ENCODE measurements at places on chromosomes 2 and 18.

GRCh38 chr2:2600366-2600765 is 269.3 kb upstream of the MYT1L start:
- no peak for DNase-seq

DNA sequence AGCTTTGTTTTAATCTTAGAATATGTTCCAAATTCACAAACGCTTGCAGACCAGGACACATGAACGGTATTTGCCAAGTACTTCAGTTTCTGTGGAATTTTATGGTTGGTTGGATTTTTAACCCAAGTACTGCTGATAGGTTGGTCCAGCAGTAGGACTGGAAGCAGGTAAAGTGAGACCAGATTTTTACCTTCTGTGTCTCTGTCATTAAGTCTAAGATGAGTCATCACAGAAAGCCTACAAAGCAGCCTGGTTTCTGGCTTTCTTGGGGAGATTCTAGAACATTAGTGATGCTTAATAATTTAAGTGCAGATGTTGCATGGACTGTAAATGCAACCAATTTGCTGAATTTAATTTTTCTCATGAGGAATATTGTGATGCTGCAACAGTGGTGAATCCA is 100.5 kb downstream of the SCG2 start:
- no peak for DNase-seq

- peak; percentile 48 for DNase-seq
These were observed 24.6 kb downstream of the DYTN start for GRCh38 chr2:206693399-206694137.

DNA sequence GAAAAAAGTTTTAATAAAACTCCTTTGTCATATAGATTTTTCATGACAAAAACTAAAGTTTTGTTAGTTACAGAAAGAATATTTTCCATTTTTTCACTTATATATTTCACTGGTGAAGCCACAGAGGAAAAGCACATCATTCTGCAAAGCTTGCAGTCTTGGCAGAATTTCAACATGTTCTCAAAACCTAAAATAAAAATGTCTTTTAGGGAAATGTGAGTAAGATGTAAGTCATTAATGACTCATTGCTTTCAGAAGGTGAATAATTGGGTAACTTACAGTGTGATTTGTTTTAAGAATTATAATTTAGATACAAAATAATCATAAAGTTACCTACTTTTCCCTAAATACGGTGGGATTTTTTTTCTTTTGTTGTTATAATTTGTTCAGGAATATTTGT is 43.4 kb upstream of the TNFRSF11A start:
- DNase-seq, result peak; percentile 80

DNA sequence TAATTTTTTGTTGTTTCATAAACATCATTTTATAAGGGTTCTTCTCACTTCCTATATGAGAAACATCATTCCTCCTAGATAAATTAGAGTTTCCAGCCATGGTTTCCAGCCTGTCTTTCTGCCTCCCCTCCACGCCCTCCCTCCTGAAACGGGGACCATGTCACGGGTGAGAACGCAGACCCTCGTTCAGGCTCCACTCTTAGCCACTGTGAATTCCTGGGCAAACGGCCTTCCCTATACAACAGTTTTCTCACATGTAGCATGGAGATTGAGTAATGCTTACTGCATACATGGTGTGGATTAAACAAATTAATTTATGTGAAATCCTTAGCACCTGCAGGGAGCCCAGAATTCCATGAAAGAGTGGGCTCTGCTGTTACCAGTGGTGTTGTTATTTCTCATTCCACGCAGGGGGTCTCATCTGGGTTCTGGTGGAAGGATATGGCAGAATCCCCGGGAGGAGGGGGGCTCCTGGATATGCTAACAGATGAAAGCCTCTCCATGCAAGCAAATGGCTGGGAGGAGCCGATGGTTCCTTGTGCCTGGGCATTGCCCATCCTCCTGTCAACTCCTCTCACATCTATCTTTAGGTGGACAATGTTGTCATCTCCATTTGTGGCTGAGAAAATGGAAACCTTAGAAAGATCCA is 54.0 kb upstream of the TWIST2 start:
- no peak for DNase-seq

DNA sequence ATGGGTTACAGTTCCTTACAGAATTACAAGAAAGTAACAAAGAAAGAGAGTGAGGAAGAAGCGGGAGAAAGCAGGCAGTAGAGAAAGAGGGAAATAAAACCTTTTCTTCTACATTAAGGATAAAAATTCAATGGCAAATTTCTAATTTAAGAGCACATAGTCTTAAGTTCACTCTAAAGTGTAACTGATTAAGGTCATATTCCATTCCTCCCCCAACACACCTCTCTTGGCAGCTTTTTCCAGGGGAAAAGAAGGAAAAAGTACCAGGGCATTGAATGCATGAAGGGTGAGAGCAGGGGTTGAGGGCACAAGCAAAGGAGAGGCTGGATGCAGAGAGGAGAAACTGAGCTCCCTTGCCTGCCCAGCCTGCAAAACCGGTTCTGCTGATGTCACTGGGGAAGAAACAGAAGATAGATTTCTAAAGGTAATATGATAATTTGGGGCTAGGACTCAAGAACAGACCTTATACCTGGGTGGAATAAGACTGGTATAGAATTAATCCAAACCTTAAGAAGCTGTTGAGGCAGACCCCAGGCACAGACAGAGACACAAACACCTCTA is 4.6 kb downstream of the ACMSD start:
- DNase-seq, result no peak

DNA sequence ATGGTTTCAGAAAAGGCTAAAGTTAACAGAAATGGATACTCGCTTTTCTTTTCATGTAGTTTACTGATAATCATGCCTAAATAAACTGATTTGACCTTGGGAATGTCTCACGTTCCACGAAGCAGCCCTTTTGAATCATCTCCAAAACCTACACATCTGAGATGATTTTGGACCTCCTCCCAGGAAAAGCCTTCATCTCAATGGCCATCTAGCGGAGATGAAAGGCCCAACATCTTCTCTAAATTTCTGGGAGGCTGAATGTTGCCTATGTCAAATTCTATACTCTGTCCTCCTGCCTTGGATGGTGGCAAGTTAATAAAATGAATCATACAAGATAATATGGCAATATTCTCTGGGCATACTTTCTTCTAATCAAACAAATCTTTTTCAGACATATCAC is 448.5 kb downstream of the ZEB2 start:
- peak; percentile 71 for DNase-seq

GRCh38 chr2:121665504-121665903 is 16.2 kb upstream of the CLASP1 start:
- DNase-seq, result no peak

GRCh38 chr18:32930695-32931301 is 158.0 kb upstream of the KLHL14 start:
- peak; percentile 5 for DNase-seq

- no peak for DNase-seq
These were observed 31.5 kb upstream of the FAM124B start for GRCh38 chr2:224433442-224433841.

DNA sequence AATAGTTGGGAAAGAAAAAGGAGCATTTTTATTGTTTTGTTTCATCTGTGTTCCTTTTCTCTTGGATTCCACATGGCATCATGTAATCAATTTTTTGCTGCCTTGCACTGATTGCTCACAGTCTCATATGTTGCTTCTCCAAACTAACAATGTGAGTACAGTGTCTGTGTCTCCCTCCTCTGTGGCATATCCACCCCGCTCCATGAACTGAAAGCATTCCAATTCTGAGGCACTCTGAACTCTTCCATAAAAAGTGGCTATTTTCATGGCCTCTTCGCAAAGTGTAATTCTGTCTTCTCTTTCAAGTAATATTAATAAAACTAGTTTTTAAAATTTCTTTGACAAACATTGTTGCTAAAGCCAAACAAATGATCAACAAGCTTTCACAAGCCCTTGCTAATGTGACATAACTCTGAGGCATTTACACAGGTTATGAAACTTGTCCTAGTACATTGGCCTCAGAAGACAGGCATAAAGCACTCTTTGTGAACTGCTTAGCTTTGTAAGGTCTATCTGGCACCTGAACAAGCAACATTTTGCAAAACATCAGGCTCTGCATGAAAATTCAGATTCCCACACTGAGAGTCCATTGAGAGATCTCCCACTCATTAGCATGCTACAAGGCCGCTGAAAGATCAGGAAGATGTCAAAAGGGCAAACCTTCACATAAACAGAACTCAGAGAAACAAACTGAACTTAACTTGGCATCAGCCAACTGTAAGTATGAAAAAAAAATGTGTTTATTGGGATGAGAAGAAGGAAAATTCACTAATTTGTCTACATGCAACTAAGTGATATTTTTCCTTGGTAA is 33.0 kb downstream of the GPR75 start:
- no peak for DNase-seq

DNA sequence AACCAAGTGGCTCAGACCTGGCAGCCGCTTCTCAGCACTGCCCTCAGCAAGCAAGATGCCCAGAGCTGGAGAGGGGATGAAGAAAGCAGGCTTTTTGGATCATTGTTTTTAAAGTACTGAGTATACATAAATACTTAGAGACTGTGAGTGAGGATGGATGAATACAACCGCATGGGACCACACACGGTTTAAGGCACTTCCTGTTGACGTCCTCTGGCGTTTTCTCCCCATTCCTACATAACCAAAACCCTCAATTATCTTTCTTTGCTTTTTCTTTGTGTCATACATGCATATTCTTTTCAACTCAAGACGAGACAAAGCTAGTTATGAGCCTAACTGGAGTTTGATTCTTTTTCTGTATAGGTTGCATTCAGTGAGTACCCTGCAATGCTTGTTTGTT is 198.4 kb downstream of the GALR1 start:
- no peak for DNase-seq

GRCh38 chr2:25295621-25296020 is 46.1 kb downstream of the DNMT3A start:
- DNase-seq, result no peak

GRCh38 chr18:12751503-12751884 is 48.7 kb downstream of the PSMG2 start:
- no peak for DNase-seq

DNA sequence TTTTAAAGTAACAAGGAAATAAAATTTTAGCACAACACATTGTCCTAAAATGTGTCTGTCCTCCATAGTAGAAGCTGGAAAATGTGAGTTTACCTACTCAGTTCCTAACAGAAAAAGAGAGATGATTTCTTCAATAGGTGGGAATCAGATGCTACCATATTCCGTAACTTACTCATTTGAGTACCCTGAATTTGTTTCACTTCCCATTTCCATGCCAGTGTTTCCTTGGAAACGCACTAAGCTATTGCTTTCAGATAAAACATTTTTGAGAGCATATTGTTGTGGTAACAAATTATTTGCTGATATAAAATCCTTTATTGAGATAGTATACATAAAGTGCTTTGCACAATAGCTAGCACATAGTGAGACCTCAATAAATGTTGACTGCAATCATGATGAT is 137.5 kb upstream of the BARD1 start:
- DNase-seq, result no peak

- DNase-seq, result no peak
These were observed 211.9 kb downstream of the SRBD1 start for GRCh38 chr2:45399040-45399784.

- DNase-seq, result no peak
These were observed 1695.0 kb upstream of the CELF4 start for GRCh38 chr18:39260565-39260964.

- DNase-seq, result no peak
These were observed 418.6 kb upstream of the SLC39A10 start for GRCh38 chr2:195238379-195238778.

DNA sequence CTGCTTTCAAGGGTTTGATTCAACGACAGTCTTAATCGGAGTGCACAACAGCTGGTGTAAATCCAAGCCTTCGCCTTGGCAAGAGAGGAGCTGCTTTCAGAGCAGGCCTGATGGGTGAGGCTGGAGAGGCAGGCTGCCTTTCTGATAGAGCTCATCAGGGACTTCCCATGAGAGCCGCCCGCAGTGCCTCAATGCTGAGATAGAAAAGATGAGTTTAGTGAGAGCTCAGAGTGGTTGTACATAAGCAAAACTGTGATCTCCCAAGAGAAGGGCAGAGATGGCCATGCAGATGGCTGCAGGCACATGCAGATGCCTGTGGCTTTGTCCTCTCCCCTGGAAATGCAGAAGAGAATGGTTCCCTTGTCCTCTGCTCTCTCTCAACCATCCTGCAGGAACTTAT is 122.1 kb downstream of the ARL4C start:
- no peak for DNase-seq

DNA sequence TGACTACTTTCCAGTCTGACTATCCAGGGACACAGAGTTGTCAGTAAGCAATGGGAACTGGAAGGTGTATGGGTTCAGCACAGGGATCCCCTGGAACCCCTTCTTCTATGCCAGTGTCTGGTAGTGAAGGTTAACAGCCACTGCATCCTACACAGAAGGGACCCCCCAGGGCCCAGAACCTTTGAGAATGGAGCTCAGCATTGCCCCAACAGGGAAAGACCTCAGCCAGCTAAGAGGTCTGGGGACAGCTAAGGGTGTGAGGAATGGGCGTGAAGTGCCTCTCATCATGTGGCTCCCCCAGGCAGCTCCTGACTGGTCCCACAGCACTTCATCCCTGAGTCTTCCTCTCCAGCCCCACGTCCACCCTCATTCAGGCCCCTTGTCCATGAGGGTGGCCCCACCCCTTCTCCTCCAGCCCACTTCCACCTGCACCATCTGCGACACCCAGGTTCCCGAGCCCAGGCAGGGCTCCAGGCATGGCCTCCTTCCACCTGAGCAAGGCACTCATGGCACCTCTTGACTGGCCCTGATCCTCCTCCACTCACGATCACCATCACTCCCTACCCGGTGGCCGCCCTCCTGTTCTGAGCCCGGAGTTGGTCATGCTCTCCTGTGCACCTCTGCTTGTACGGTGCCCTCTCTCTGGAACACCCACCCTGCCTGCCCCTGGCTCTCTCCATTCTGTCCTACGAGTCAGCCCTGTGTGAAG is 77.1 kb downstream of the SFXN5 start:
- DNase-seq, result no peak

- no peak for DNase-seq
These were observed 56.8 kb downstream of the BIN1 start for GRCh38 chr2:127049927-127050802.

GRCh38 chr2:23690421-23691105 is 236.4 kb downstream of the ATAD2B start:
- DNase-seq, result no peak

DNA sequence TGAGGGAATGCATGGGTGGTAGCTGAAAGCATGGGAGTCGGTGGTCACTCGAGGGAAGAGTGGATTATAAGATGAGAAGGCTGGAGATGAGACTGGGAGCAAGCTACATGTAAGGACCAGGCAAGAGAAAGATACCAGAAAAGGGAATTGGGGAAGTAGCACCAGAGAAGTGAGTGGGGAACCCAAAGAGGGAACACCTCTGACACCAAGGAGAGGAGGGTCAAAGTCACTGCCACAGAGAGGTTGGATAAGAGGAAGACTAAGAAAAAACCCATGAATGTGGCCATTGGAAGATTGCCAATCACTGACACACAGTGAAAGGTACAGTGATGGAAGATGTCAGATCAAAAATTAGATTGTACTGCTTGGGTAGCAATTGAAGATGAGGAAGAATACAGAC is 473.9 kb downstream of the BCL11A start:
- no peak for DNase-seq

DNA sequence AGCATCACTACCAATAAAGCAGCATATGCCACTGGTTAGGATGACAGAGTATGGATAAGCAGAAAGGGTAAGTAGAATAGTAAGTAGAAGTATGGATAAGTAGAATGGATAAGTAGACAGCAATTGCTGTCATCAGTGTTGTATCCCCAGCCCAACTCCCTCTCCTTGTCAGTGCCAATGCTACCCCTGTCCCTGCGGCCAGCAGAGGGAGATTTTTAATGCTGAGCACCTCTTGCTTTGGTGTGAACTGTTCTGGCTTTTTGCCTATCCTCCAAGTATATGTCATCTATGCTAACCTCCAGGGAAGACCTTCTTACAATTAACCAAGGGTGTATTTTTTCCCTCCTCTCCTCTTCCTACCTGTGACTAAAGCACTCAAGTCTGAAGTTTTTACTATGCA is 136.7 kb upstream of the SPHKAP start:
- DNase-seq, result peak; percentile 43

- no peak for DNase-seq
These were observed 146.7 kb downstream of the MREG start for GRCh38 chr2:215866606-215867005.

Measured in HFFc6 (cell line).